ENCODE measurements at places on chromosomes 13 and 19.
A peak's percentile ranks its signal among the peaks of the same experiment; 100 is the strongest.

DNA sequence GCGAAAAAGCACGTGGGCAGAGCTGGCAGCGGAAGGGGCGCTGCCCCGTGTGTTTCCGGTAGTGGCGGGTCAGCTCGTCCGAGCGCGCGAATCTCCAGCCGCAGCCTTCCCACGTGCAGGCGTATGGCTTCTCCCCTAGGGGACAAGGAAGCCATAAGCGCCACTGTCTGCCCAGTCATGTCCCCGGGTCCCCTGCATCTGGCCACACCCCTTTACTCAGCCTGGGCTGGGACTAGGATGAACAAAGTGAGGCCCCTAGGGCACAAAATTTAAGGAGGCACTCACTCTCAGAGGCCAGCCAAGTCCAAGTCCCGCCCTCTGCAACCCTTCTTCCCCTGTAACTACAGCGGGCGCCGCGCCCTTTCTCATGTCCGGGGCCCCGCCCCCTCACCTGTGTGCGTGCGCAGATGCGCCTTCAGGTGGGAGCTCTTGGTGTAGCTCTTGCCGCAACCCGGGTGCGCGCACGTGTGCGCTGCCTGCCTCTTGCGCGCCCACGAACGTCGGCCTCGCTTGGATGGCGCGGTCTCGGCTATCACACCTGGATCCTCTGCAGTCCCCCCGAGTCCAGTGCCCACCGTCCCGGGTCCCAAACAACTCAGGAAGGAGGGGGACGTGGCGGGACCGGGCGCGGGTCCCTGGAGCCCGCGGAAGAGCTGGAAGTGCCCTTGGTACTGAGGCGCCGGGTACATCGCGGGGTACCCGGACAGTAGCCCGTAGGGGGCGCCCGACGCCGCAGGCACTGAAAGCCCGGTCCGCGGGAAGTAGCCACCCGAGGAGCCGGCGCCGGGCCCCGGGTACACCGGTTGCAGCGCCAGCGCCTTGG is 1.9 kb downstream of the KLF1 start:
- peak; percentile 39 for DNase-seq

GRCh38 chr19:46995492-46995891 is 24.1 kb upstream of the NPAS1 start:
- no peak for DNase-seq

DNA sequence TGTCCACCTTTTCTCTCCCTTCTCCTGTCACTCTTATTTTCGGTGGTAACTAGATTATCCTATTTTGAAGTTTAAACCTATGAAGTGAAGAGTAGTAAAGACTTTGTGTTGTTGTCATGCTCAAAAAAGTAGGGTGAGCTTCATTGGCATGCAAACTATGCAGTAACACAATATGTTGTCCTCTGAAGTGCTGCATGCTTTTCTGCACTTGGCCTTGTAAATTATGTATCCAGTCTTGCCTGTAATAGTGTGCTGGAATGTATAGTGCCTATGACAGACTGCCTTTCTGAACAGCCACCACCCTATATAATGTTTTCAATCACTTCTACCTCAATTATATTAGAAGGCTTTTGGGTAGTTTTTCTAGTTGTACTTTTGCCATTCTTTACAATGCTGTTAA is 1198.2 kb upstream of the PCDH20 start:
- no peak for DNase-seq

- no peak for DNase-seq
Measured at GRCh38 chr13:47109028-47109427, 212.2 kb upstream of the HTR2A start.

DNA sequence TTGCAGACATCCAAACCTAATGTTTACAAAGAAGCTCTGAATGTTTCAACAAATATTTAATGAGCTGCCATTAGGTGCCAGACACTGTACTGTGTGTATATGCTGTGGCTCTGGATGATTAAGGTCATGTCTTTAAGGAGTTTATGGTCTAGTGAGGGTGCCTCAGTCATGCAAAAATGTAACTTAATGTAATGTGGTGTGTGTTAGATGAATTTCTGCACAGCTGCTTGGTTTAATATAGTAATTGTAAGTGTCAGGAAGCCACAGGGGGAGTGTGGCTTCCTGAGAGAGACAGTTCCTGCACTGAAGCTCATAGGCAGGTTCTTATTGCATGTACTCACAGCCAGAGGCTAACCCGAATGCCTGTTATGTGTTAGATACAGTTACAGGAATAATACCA is 43.3 kb downstream of the SPATA13 start:
- DNase-seq: no peak

GRCh38 chr13:71149046-71149445 is 718.0 kb downstream of the DACH1 start:
- no peak for DNase-seq

GRCh38 chr13:34640179-34640992 is 301.7 kb upstream of the NBEA start:
- no peak for DNase-seq

DNA sequence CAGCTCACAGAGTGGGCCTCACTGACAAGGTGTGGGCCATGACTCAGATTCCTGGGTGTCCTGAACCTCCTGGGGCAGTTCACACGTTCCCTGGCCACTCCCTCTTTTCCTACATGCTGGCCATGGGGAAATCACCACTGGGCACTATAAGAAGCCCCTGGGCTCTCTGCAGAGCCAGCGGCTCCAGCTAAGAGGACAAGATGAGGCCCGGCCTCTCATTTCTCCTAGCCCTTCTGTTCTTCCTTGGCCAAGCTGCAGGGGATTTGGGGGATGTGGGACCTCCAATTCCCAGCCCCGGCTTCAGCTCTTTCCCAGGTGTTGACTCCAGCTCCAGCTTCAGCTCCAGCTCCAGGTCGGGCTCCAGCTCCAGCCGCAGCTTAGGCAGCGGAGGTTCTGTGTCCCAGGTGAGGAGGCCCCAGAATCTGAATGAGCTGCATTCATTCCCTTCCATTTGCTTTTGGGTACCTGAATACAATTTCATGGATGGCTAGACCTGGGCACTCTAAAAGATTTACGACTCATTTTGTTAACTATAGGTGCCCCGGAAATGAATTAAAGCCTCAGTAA is at the start of gene OLFM4:
Gene OLFM4 (plus strand): TSS at position 177 of the 567 bp plus-strand sequence. CDS start 24 bp downstream, at position 201.
- no peak for DNase-seq

- DNase-seq: no peak
Measured at GRCh38 chr13:109630271-109630670, 156.1 kb downstream of the IRS2 start.

DNA sequence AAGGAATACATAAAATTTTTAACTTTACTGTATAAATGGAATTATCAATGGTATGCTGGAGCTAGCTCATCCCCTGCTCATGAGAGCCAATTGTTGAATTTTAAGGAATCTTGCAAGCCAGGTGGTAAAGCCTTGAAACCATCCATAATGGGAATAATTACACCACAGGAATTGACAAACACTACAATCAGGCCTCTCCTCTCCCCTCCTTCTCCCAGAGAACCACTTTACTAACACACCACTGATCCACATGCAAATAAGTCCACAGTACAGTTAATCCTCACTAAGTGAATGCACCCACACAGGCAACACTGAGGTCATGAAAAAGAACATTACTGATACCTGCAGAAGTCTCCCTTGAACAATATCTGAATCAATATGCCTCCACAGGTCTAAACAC is 140.5 kb downstream of the KLF12 start:
- DNase-seq: no peak

GRCh38 chr13:105031306-105031705 is 1504.2 kb downstream of the EFNB2 start:
- no peak for DNase-seq

DNA sequence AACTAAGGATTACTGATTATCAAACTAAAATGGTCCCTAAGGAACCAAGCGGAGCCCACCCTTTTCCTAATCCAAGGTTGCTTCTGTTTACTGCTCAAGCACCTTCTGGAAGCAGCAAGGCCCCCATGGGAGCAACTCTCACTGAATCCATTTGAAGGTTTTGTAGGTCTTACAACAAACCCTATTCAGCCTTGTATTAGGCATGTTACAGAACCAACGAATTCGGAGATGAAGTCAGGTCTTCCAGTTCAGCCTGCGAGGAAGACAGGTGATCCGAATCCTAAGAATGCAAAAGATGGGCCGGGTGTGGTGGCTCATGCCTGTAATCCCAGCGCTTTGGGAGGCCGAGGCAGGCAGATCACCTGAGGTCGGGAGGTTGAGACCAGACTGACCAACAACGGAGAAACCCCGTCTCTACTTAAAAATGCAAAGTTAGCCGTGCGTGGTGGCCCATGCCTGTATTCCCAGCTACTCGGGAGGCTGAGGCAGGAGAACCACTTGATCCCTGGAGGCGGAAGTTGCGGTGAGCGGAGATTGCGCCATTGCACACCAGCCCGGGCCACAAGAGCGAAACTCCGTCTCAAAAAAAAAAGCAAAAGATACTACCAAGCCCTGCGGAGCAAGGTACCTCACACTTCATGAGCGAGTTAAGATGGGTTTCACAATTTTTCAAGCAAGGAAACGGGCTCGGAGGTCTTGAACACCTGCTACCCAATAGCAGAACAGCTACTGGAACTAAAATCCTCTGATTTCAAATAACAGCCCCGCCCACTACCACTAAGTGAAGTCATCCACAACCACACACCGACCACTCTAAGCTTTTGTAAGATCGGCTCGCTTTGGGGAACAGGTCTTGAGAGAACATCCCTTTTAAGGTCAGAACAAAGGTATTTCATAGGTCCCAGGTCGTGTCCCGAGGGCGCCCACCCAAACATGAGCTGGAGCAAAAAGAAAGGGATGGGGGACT is 609 bp downstream of the ZAR1L start:
- peak; percentile 87 for DNase-seq

DNA sequence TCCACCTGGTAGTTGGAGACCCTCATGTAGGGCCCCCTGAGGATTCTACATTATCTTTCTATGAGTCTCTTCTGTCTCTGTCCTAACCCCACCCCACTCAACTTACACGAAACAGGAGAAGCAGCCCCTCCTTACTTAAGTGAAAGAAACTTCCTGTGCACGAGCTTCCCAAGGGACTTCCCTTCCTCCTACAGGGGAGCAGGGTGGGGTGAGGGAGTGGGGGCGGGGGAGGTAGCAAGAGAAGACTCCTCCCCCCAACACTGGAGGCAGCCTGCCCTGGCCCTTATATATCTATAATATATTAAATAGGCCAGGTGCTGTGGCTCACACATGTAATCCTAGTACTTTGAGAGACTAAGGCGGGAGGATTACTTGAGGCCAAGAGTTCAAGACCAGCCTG is 5.5 kb upstream of the PDE4C start:
- peak; percentile 67 for DNase-seq

DNA sequence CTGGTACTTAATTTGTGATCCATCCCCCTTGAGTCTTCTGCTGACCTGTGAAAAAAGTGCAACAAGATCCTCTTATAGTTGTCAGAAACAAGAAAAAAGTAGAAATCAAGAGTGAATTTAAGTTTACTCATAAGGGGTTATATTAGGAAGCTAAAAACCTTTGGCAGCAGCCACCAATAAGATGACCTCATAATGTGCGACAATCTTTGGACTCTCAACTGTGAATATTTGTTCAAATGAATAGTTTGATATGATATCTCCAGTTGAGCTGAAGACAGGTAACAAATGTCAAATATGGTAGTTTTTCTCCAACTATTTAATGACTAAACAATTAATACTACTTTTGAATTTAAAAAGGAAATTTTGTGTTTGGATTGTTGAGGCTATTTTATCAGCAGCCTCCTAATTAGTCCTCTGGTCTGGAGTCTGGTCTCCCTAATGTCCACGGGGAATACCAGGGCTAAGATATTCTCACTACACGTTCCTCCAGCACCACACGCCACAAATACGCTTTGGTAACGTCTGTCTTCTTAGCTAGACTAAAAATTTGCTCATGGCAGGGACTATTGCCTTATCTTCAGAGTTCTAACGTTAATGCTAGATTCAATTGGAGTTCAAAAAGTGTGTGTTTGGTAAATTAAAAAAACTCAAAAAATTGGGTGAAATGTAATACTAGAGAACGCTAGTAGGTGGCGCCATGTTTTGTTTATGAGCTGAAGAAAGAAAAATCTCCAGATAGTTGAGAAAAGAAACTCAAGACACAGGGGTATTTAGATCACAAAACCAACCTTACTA is 51.0 kb upstream of the PDX1 start:
- no peak for DNase-seq

GRCh38 chr19:52922841-52923777 is at the start of gene ZNF888:
TSS of gene ZNF888 (minus strand) at chr19:52923428. CDS start at chr19:52917873, 5,555 bp downstream.
- DNase-seq: peak; percentile 83

DNA sequence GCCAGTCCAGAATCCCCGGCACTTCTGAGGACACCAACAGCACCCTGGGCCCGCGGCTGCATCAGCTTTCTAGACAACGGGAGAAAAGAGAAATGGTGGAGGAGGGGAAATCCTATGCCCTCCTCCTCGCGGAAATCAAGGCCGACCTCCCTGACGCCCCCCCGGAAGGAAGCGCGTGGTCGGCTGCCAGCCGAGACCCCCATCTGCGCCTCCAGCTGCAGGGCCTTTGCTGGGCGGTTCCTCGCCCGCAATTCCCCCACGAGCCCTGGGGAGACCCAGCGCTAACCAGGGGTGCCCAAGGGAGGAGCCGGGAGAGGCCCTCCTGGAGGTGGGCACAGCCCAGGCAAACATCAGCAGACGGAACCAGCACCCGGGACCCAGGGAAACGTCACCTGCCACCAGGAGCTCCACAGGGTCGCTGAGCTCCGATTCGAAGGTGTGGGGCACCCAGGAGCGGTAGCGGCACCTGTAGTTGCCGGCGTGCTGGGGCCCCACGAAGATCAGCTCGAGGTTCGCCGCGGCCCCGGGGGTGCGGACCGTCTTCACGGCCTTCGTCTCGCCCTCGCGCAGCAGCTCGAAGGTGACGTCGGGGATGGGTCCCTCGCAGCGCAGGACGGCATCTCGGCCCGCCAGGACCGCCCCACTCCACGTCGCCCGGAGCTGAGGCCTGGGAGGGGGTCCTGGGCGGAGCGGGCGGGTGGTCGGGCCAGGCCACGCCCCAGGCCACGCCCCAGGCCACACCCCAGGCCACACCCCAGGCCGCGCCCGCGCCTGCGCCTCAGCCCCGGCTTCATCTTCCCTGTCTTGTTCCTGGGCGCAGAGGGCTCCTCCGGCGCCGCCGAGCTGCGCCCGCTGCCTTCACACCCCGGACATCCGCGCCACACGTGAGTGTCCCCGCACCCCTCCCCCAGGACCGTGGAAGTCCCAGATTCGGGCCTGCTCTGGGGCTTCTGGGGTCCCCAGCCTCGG is 6.0 kb downstream of the A1BG start:
- peak; percentile 65 for DNase-seq

- DNase-seq: no peak
Measured at GRCh38 chr13:23231241-23231640, 50.5 kb downstream of the SGCG start.

GRCh38 chr19:44777715-44778347 is at the start of gene CBLC:
TSS of gene CBLC (plus strand) at chr19:44777890. CDS start at chr19:44777932, 42 bp downstream.
- no peak for DNase-seq

- no peak for DNase-seq
Measured at GRCh38 chr13:94087100-94087499, 392.4 kb downstream of the DCT start.
